ENCODE measurements at places on chromosomes 16 and 17.

- DNase-seq = no peak
Measured at GRCh38 chr17:31877911-31878702, 19.1 kb upstream of the COPRS start.

DNA sequence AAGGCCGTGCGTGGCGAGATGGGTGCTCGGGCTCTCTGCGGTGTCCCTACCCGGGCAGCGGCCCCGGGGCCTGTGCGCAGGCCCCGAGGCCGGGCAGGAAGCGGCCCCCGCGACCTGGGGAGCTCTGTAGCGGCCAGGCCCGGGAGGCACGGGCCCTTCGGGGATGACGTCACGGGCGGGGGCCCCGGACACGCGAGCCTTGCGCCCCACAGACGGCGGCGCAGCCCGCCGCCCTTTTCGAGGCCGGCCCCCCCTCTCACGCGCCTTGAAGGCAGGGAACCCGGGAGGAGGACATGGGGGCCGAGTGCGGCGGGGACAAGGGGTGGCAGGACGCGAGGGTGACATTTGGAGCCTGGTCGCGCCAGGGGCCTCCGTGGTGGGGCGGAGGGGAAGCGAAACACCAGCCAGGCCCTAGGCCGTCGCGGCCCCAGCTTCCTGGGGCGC, 1.1 kb downstream of the RAI1 start:
- DNase-seq = no peak

DNA sequence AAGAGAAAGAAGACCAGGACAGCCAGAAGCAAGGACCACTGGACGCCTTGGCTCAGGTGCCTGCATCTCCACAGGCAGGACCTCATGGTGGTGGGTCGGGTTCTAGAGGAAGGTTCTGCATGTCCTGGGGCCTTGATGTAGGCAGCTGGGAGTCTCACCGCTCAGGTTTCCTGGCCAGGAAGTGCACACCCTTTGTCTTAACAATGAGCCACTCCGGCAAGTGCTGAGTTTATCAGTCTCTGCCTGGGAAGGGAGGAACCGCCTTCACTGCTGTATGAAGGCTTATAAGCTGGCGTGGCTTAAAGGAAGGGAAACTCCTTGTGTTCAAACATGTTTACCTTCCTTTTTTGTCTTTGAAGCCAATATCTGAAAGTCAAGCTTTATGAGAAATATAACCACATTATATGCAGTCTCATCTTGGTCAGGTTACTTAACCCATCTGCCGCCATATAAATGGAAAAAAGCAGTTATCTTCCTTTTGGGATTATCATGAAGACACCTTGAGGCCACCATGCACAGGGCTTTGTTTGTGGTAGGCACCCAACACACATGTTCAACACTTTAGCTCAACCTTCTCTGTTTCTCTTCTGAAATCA, at the start of gene ST6GALNAC1:
TSS of gene ST6GALNAC1 (minus strand) at position 205 of the 596 bp plus-strand sequence. CDS start at position 86, 119 bp downstream.
- DNase-seq = no peak

- DNase-seq = no peak
Measured at GRCh38 chr16:16062023-16062937, 112.9 kb downstream of the ABCC1 start.

- DNase-seq = no peak
Measured at GRCh38 chr17:55588446-55589242, 77.4 kb upstream of the SMIM36 start.

DNA sequence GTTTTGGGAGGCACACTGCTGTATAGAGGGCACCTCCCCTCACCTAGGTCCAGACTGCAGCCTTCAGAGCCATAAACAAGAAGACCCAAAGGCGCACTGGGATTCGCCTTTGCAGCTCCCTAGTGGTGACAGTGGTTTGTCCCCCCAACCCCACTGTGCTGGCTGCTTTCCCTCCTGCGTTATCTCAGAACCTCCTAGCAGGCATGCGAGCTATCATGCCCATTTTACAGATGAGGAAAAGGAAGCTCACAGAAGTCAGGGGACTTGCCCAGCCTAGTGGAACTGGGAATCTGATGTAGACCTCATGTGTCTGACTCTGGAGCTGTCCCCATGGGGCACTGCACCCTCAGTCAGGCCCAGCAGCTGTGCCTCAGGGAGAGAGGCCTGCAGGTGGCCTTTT, 115.2 kb downstream of the CLEC16A start:
- DNase-seq = no peak

GRCh38 chr16:49932946-49933345, 77.0 kb upstream of the ZNF423 start:
- no peak for DNase-seq

DNA sequence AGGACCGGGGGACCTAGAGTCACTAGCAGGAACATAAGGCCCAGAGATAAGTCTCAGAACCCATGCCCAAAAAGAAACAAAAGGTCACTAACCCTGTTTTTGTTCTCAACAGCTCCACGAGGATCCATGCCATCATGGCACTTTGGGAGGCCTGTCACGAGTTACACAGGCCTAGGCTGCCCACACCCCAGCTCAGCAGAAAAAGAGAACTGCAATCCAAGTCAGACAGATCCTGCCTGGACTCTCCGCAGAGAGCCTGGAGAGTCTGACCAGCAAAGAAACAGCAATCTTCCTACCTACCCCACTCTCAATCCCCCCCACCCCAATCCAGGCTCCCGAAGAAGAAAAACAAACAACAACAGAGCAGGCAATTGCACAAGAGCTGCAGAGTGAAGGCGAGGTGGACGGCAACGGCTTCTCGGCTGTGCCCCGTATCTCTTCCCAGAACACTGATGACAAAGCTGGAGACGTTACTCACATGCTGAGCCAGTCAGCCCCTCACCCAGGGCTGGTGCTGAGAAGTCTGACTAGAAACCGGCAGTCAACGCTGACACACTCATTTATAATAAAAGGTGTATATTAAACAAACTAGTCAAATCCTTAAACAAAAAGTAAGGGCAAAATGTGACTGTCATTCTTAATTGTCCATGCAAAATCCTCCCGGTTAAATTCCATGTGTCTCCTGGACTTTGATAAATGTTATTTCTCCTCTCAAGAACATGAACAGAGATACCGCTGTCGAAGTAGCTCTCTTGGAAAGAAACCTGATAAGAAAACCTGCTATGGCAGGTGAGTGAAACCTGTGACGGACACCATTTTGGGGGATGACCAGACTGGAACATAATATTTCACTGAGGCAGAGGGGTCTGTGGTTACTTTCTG, 89.3 kb downstream of the SMG6 start:
- DNase-seq = no peak

GRCh38 chr16:67250045-67250327, 1.2 kb downstream of the SLC9A5 start:
- DNase-seq = no peak

DNA sequence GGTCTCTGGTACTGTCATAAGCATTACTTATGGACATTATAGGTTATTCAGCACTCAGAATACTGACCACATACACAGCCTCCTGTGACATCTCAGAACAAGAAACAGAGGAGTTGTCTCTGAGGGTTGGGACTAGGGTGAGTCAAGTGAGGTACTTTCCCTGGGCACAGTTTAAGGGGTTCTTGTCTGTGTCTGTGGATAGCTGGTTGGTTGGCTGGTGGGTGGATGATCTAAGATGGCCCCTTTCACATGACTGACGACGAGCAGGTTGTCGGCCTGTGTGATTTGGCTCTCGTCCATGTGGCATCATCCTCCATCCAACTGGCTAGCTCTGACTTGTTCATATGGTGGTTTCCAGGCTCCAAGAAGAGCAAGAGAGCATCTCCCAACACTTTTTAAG, 163.9 kb downstream of the PRKCB start:
- no peak for DNase-seq

DNA sequence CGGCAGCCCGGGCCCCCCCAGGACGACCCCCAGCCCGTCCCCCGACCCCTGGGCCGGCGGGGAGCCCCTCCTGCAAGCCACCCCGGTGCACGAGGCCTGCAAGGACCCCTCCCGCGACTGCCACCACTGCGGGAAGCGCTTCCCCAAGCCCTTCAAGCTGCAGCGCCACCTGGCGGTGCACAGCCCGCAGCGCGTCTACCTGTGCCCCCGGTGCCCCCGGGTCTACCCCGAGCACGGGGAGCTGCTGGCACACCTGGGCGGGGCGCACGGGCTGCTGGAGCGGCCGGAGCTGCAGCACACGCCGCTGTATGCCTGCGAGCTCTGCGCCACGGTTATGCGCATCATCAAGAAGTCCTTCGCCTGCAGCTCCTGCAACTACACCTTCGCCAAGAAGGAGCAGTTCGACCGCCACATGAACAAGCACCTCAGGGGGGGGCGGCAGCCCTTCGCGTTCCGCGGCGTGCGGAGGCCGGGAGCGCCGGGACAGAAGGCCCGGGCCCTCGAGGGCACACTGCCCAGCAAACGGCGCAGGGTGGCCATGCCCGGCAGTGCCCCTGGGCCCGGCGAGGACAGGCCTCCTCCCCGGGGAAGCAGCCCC, 15.6 kb upstream of the ZFPM1 start:
- DNase-seq = peak; percentile 68

DNA sequence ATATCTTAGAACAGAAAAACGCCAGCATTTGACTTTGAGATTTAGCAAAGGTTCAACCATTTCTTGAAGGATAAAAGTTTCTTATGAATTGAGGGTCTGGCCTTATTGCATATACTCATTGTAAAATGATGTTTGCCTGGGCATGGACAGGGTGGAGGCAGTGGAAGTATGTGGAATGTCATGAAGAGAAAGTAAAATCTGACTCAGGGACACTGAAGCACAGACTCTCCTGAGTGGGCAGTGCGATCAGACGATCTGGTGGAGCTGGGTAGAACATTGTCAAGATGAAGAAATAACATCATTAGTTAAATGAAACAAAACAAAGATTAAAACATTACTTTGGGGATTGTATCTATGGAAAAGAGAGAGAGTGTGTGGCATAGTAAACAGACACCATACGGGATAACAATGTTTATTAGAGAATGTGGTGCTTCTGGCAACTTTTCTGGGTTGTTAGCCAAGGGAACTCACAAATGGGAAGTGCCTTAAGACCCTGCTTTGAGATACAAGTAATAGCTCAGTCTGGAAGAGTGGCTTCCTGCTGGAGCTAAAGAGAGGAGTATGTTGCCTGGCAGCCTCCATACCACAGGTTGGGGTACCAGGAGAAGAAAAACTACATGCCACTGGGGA, 4.4 kb downstream of the MAP3K3 start:
- DNase-seq = no peak

DNA sequence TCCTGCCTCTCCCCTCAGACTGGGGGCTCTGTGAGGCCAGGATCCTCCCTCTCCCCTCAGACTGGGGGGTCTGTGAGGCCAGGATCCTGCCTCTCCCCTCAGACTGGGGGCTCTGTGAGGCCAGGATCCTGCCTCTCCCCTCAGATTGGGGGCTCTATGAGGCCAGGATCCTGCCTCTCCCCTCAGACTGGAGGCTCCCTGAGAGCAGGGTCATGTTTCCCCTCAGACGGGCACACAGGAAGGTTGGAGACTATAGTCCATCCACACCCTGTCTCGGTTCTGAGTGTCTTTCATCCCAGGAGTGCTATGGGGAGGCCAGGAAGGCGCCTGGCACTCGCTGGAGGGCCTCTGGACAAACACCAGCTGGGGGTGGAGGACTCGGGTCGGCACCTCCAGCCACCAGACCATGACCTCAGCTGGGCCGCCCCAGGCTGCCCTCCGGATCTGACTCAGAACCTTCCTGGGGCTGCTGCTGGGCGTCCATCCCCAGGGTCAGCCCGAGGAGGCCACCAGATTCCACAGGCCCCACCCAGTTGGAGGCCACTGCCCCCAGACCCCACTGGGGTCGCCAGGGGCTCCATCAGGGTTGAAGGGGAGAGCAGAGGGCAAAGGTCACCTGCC, 21.9 kb upstream of the DLX4 start:
- DNase-seq = no peak

- peak; percentile 6 for DNase-seq
Measured at GRCh38 chr16:23013484-23013883, 135.8 kb downstream of the USP31 start.

- DNase-seq = no peak
Measured at GRCh38 chr16:77617996-77618395, 104.3 kb upstream of the NUDT7 start.

DNA sequence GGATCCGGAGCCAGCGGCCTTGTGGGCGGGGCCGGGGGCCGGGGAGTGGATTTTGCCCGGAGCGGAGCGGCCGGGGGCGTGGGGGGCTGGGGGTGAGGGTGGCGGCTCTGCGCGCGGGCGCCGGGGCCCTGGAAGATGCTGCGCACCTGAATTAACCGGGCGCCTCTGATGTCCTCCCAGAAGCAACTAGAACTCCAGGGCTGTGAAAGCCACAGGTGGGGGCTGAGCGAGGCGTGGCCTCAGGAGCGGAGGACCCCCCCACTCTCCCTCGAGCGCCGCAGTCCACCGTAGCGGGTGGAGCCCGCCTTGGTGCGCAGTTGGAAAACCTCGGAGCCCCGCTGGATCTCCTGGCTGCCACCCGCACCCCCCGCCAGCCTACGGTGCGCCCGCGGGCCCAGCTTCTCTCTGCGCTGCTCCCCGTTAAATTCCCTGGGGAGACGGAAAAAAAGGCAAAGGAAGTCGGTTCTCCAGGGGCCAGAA, 549 bp downstream of the SLC26A11 start:
- peak; percentile 62 for DNase-seq

DNA sequence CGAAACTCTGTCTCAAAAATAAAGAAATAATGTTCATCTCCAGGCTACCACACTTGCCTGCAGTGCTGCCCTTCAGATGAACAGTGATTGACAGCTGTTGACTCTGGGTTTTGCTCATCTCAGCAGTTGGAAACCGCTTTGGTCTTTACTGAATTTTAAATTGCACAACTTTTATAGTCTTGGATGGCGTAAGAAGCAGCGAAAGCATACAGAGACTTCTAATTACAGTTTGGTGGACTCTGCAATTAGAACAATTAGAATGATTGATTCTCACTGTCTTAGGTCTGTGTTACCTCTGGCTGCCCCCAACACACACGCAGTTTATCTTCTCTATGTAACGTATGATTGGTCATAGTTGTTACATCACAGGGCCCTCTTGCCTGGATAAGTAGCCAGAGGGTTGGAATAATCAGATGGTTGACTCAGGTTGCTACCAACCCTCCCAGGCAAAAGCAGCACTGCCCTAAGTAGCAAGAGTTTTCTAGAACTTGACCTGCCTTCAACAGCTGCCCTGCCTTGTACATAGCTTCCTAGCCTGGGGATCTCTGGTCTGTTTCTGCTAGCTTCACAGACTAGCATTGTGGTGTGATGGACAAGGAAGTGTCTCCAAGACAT, 1.9 kb upstream of the NAT9 start:
- DNase-seq = no peak

DNA sequence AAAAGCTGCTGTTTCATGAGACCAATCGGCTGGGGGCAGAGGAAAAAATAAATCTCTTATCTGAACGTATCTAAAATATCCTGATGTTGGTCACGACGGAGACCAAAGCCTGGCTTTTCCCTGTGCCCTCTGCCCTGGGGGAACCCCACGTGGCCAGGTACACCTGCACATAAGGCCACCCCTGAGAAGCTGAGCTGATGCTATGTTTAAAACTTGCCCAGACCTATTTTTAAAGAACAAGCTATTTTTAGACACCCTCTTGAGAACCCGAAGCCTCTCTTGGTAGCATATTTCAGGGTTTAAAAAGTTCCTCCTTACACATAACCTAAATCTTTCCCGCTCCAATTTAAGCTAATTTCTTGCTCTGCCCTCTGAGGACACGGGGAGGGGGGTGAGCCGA, 210.4 kb downstream of the GSG1L start:
- no peak for DNase-seq

GRCh38 chr16:2473999-2474876, 689 bp upstream of the TBC1D24 start:
- peak; percentile 69 for DNase-seq
